CD8-positive, alpha-beta T cell (primary cell): ENCODE measurements at places on chromosomes 11 and 22.

GRCh38 chr11:13679768-13680167 is 11.3 kb downstream of the FAR1 start:
- no peak for DNase-seq

- no peak for DNase-seq
These were observed 7.4 kb downstream of the RCN1 start for GRCh38 chr11:32098142-32098903.

DNA sequence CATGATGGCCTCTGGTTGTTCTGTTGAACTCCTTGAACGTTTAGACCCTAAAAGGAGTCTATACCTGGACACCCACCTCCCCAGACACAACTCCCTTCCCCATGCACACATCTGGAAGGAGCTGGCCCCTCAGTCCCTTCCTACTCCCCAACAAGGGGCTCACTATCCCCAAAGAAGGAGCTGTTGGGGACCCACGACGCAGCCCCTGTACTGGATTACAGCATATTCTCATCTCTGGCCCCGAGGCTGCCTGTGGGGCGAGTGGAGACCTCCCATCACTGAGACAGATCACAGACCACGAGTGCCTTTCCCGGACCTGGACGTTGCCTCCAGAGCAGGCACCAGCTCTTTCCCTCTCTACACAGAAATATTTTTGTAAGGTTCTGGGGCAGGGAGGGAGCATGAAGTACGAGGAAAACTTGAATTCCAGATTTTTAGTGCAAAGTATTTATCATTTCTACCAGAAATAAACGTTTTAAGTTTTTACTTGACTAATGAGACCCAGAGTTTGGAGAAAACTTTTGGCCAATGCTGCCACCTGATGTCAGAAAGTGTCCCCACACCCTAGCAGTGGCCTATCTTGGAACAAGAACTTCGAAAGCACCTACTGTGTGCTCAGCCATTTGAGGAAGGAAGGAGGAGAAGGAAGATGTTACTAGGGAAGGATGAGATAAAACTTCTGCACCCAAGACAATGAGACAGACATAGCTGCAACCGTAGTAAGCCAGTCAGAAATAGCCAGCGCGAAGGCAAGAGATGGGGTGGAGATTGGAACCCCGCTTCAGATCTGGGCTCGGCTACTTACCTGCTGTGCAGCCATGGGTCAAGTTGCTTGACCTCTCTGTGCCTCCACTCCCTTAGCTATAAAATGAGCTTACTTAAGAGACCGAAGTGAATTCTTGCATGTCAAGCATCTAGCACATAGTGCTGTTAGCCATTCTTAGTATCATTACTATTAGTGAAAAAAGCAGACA is 10.2 kb upstream of the POU2F3 start:
- DNase-seq, result no peak

DNA sequence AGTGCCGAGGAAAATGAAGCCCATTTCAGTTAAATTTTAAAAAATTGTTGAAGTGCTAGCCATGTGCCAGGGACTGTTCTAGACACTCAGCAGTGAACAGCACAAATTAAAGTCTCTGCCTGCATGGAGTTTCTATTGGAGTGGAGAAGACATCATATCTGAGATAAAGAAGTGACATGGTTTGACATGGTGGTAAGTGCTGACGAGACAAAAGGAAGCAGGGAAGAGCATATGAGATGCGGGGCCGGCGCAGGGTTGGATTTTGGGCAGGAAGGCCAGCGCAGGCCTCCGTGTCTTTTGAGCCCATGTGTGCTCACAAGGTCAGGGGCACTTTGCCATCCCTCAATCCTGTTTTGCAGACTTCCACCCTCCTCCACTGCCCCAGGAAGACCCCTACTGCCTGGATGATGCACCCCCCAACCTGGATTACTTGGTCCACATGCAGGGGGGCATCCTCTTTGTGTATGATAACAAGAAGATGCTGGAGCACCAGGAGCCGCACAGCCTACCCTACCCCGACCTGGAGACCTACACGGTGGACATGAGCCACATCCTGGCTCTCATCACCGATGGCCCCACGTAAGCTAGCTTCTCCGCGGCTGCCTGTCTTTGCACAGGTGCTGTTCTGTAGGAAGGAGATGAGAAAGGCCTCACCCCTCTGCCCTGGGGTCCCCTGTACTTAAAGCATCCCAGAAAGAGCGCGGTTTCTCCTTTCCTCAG is 29.6 kb downstream of the AMPD3 start:
- DNase-seq, result no peak

- no peak for DNase-seq
These were observed 53.5 kb upstream of the EIF3M start for GRCh38 chr11:32529994-32530588.

DNA sequence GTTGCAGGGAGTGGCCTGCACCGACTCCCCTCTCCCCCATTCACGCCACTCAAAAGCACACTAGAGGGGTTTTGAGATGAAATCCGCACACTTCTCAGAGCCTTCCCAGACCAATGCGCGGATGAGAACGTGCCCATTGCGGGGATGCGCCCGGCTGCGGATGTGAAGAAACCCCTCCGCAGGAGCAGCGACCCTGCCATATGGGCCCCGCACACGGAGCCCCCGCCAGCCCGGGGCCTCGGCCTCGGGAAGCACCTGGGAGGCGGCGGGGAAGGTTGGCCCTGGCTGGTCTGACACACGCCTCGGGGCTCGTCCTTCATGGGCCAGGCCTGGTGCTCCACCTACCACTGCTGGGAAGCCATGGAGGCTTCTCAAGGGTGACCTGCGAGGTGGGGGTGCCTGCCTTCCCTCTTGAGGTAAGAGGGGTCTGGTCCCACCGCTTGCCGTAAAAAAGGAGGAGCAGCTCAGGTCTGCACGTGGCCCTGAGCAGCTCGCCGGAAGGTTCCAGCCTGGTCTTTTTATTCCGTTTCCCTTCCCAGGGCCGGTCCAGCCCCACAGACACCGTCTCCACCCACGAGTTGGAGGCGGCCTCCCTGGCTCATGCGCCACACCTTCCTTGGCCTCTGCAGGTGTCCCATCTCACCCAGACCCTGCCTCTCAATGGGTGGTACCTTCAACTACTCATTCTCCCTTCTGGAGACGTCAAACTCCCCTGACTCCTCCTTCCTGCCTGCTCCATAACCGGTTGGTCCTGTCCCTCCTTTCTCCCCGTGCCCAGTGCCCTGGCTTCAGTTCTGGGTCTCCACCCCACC is 39.4 kb downstream of the TRMU start:
- no peak for DNase-seq

GRCh38 chr11:47797633-47798032 is 30.5 kb upstream of the FNBP4 start:
- DNase-seq, result no peak

GRCh38 chr11:75112200-75112599 is 15.5 kb upstream of the OR2AT4 start:
- no peak for DNase-seq

- DNase-seq, result no peak
These were observed 11.3 kb downstream of the ENDOD1 start for GRCh38 chr11:95100856-95101507.
